Epithelial cell of proximal tubule (primary cell): ENCODE measurements at places on chromosomes 16 and 17.

DNA sequence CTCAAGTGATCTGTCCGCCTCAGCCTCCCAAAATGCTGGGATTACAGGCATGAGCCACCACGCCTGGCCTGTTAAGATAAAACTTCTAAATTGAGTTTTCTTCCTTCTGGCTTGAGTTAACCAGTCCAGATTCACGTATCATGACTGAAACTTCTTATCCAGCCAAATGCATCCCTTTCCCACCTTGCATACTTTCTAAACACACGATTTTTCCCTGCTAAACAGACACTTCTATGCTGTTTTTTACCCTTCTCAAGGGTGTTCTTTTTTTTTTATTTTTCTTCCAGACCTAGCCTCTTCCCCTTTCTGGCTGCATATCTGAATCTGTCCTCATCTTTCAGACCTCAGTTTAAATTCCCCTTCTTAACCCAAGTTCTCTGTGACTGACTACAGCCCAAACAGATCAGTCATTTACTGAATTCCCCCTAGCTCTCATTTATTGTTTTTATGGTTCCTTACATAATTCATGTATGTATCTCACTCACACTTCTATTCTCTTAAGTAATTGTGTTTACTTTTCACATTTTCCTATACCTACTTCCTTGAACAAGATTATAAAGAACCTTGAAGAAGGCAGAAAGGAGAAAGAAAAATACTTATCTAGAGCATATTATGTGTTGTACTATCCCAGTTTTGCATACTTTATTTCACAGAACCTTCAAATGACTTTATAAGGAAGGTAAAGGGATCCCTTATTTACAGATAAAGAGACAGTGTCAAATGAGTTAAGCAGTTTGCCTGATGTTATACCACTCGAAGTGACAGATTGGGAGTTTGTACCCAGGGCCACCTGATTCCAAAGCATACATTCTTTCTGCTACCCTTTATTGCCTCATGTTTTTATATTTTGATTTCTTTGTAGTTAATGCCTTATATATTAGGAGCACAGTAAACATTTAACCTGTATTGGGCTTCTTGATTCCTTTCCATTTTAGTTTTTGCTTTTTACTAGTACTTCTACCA, 5.2 kb downstream of the EVI2B start:
- no peak for DNase-seq

- DNase-seq = no peak
These were observed 16.4 kb downstream of the MVP start for GRCh38 chr16:29836623-29837022.

GRCh38 chr17:40107522-40108174, 7.3 kb upstream of the NR1D1 start:
- no peak for DNase-seq

- no peak for DNase-seq
These were observed 62.4 kb downstream of the BAIAP2 start for GRCh38 chr17:81097134-81097942.

- DNase-seq = no peak
These were observed 563 bp downstream of the ZCCHC14 start for GRCh38 chr16:87492291-87492630.

DNA sequence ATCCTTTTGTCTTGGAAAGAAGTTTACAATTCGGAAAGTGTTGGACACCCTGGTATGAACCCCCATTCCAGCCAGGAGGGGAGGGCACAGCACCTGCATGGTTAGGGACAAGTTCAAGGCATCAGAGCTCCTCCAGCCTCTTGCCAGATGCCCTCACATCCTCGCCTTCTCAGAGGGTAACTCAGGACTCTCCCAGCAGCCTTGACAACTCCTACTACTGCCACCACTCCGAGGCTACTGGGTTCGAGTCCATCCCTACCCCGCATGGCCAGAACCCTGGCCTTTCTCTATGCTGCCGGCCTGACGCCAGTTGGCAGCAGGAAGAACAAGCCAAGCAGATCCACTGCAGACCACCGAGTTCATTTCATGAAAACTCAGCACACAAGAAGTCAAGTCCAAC, 34.1 kb downstream of the AXIN2 start:
- no peak for DNase-seq

DNA sequence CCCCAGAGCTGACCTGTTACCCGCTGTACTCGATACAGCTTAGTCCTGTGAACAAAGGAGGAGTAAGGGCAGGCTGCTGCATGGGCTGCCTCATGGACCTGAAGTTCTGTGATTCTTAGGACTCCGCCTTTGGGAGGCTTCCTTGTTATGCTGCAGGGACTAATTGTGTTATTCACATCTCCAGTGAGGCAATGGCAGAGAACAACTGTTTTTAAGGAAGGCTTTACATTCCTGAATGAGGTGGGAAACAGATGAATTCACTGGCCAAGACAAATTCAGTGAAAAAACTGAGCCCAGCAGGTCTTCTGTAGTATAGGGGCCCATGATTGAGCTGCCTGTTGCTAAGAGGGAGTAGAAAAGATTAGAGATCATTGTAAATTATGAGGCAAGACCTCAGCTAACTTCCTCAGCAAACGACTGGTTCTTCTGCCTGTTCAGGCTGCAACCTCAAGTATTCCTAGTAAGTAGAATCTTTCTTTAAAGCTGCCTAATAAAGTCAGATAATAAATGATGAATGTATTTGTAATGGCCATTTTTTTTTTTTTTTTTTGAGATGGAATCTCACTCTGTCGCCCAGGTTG, 26.3 kb downstream of the ADORA2B start:
- DNase-seq = no peak

DNA sequence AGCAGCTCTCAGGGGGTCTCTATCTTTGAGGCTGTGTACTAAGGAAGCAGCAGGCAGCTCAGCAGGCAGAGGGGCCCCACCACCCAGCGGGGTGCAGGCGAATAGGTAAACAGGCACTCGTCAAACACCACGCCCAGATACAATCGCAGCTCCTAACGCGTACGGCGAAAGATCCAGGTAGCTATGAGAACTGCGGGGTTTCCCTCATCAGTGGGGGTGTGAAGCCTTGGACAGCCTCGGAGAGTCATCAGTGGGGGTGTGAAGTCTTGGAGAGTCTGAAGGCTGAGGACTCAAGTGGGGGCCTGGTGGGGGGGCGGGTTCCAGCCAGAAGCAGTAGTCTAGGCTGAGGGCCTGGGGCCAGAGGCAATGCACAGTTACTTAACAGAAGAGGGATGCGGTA, 69.0 kb downstream of the RTN4RL1 start:
- no peak for DNase-seq

GRCh38 chr17:6721744-6722143, 8.6 kb upstream of the SLC13A5 start:
- no peak for DNase-seq

GRCh38 chr17:82892899-82893565, 53.2 kb upstream of the ZNF750 start:
- DNase-seq = no peak

DNA sequence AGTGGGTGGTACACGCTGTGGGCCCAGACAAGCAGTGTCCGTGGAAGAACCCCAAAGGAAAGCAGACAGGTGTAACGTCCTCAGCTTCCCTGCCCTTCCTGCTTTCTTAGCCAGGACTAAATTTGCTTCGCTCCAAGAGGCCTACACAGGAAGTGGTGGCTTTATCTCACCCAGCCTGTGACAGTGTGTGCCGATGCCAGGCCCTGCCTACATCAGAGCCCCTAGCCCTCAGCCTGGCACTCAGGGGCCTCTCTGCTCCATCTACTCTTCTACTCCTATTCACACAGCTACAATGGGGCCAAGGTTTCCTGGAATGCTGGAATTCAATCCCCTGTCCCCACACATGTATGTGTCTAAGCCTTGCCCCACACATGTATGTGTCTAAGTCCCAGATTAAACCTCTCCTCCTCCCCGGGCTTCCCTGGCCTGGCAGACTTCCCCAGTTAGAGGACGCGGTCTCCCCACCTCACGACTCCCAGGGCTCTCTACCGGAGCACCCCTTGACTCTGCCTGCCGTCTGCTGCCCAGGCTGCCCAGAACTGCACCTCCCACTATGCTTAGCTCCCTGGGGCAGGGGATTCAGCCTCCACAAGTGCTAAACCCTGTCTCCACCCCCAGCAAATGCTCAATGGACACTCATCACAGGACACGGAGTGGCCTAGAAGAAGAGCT, 8.2 kb downstream of the PGAP3 start:
- DNase-seq = no peak

DNA sequence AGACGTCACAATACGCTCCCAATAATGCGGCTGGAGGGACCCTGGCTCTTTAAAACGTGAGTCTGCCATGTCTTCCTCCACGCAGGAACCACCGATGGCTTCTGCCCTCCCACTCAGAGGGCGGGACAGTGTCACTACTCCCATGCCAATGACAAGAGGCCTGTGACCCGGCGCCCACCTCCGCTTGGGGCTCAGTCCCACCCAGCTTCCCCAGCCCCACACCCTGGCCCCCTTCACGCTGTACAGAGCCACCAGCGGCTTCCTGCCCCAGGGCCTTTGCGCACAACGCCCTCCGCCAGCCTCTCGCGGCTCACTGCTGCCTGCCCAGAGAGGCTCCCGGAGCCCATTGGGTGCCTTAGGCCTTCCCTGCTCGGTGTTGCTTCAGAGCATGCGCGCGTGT, 29.5 kb upstream of the ZNF469 start:
- no peak for DNase-seq

DNA sequence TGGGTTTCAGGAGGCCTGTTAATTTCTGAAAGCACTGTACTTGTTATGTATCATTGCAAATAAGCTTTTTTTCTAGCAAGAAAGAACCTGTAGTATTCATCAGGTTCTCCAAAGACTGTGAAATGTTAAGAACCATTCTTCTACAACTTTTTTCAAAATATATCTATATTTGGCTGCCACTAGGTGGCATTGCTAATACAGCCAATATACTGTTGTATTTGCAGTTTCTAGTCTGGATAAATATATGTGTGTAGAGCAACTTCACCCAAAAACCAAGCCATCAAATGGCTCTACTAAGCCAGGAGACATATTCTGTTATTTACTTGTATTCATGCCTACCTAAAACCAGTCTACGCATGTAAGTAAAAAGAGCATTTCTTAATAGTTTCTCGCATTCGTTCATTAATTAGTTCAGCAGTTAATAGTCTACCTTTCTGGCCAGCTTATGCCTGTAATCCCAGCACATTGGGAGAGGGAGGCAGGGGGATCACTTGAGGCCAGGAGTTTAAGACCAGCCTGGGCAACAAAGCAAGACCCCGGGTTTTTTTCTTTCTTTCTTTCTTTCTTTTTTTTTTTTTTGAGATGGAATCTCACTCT, 39.5 kb downstream of the VMP1 start:
- DNase-seq = no peak

DNA sequence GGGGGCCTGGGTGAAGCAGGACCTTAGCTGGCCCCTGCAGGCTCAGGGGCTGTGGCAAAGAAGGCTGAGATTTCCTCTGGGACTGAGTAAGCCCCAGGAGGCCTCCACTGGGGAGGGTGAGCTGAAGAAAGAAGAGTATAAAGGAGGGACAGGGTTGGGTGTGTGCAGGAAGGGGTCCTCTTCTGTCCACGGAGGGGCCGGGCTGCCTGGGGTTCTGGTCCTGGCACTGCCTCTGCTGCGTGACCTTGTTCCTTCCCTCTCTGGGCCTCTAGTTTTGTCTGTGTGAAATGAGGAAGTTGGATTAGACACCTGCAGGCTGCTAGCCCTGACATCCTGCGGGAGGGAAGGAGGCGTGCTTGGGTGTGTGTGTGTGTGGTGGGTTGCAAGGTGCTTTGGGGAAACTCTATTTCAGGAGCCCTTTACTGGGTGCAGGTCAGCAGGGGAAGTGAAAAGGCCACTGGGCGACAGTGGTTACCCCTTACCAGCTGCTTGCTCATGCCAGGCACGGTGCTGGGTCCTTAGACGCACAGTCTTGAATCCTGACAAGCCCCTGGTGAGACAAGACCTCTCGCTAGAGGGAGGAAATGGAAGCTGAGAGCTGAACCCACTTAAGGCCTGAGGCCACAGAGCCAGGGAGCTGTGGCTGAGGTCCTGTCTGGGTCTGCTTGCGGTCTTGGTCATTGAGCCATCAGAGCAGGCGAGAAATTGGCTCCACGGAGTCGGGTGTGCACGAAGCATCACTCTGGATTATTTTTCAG, 60.7 kb downstream of the OR1D5 start:
- no peak for DNase-seq

GRCh38 chr16:85274924-85275323, 162.7 kb upstream of the CIBAR2 start:
- DNase-seq = no peak

GRCh38 chr17:51150932-51151331, 2.4 kb upstream of the NME1 start:
- no peak for DNase-seq

- DNase-seq = no peak
These were observed 230.7 kb downstream of the SLC39A11 start for GRCh38 chr17:72861811-72862210.

GRCh38 chr16:29745121-29745852, 503 bp downstream of the C16orf54 start:
- no peak for DNase-seq

DNA sequence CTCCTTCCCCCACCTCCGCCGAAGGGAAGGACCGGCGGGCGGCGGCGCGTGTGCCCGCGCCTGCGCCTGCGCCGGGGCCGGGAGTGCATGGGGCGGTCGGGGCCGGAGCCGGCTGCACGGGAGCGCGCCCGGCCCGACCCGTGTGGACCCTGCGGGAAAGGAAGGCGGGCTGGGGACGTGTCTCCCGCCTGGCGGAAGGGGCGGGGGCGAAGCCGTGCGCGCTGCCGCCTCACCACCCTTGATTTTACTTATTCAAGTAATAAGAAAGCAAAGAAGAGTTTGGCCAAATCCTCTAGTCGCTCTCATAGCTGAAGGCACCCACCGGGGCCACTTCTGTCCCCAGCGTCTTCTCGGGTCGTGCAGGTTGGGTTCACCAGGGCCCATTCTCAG, 596 bp upstream of the PFN1 start:
- DNase-seq = no peak

DNA sequence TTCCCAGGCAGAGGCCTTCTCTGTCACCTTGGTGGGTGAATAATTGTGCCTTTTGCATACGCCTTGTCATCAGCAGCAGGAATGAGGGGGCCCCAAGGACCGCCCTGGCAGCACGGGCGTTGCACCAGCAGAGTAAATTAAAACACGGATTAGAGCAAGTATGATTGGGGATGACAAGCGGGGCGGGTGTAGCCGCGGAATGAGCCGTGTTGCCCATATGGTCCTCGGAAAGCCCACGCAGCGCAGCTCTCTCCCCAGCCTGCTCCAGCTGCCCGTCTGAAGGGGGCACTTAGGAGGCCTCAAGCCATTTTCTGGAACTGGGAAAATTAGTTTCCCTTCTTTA, 299.4 kb upstream of the IRX3 start:
- no peak for DNase-seq

- no peak for DNase-seq
These were observed 20.9 kb downstream of the ABR start for GRCh38 chr17:1158879-1159278.

DNA sequence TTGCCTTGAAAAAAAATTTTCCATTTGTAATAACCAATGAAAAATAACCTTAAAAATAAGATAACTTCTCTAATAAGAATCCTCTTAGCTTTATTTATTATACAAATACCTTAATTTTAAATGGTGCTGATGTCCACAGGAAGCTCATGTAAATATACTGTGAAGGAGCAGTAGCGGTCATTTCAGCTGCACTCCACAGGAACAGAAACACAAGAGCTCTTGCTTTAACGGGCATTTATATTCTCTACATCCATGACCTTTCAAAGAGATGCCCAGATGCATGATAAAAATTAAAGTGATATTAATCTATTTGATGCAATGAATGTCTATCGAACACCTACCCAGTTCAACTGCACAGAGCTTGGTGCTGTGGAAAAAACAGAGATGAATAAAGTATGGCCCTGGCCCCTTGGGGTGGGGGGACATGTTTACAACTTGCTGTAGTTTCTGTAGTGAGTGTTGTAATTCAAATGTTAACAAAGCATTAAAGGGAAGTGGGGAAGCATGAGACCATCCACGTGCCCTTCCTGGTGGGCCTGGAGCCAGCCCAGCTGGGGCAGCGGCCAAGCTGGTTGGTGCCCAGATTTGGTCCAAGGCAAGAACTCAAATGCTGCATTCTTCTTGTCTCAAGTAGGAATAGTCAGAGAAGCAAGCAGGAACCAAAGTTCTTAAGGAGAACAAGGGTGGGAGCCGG, 47.9 kb downstream of the IQCK start:
- DNase-seq = no peak
